ENCODE measurements at places on chromosomes 7 and 10.
A peak's percentile ranks its signal among the peaks of the same experiment; 100 is the strongest.

- DNase-seq: no peak
Observed at GRCh38 chr7:36366005-36366717, 23.5 kb upstream of the ANLN start.

GRCh38 chr7:70838292-70838907 lies 293.5 kb upstream of the GALNT17 start:
- DNase-seq: no peak

GRCh38 chr7:66925255-66925654 lies 4.2 kb downstream of the TMEM248 start:
- DNase-seq: no peak

- DNase-seq: no peak
Observed at GRCh38 chr7:20575736-20576135, 39.7 kb upstream of the ABCB5 start.

DNA sequence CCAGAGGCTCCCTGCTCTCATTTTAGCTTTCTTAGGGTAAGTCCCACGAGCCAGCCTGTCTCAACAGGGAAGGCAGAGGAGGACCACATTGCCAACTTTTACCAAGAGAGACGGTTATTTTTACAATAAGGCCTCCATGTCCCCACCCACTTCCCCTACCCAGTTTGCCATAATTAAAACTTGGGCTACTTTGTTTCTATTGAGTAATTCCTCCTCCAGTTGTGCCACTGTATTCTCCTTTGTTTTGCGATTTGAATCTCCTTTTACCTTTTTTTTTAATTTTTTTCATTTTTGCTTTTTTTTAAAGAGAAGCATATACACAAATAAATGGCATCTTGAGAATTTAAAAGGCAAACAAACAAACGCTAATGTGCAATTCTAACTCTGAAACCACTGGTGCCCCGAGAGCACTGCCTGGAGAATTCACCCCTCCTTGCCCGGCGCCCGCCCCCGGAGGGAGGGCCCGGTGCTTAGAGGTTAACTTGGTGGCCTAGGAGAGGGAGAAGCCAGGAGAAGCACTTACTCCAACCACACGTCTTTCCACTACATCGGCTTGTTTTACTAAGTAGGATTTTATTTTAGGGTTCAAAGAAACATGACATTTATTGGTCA lies 282.3 kb downstream of the USP6NL start:
- peak; percentile 11 for DNase-seq

DNA sequence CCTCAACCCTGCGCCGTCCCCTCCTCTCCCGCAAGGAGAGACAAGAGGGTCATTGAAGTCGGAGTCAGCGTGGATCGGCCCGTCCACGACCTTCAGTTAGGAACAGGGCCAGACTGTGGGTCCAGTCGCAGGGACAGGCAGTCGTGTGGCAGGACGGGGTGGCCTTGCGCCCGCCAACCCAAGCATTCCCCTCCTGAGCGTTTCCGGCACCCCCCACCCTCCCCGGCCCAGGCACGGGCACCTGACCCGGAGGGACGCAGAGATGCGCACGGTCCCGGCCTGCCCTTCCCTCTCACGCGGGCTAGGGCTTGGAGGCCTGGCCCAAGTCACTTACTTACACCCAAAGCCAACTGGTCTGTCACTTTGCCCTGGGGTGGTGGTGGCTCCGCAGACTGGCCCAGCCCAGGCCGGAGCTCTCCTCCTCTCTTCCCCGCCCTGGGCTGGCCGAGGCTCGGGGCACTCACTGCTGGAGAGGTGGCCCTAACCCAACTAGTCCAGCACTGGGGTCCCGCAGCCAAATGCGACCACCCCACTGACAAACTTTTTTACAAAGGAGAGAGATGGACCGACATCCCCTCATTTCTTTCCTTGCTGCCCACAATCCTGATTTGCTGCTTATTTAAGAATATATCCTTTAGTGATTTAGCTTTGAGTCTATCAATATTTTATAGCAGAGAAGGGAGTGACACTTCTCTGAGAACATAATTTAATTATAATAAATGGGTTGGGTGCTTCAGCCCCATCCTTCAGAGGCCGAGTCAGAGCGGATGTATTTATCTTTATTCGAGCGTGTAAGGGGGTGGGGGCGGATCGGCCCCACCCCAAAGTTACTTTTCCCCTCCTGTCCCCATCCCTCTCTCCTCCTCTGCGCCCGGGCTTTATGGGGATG lies 1.2 kb upstream of the UNCX start:
- no peak for DNase-seq

DNA sequence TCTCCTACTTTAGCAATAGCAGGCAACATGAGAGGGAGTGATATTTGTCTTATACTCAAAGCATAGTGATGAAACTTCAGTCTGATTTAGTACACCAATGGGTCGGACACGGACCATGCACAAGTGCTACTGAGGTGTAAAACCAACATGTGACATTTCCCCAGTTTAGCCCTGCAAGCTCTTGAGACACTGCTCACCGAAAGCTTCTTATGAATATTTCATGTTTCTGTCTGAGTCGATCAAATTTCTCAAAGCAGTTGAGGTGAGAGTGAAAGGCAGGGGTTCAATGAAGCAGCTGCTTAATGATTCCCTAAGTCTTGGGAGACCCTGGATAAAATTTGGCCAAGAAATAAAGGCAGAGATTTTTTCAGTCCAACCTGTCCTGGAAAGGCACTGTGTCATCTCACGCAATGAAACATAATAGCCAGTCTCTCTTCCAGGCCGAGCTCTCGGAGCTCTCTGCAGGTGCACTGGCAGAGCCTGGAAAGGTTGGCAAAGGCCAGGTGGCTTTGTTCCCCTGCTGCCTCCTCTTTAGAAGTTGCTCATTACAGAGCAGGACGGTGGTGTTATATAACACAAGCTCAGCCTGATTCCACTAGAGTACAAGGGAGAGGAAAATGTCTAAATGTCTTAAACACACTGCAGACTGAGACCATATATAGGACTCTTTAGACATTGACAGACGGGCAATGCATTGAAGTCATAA lies 33.9 kb upstream of the XPNPEP1 start:
- no peak for DNase-seq

GRCh38 chr10:1938317-1938716 lies 201.0 kb upstream of the ADARB2 start:
- DNase-seq: no peak

GRCh38 chr10:116155191-116155590 lies 117.8 kb downstream of the GFRA1 start:
- no peak for DNase-seq

DNA sequence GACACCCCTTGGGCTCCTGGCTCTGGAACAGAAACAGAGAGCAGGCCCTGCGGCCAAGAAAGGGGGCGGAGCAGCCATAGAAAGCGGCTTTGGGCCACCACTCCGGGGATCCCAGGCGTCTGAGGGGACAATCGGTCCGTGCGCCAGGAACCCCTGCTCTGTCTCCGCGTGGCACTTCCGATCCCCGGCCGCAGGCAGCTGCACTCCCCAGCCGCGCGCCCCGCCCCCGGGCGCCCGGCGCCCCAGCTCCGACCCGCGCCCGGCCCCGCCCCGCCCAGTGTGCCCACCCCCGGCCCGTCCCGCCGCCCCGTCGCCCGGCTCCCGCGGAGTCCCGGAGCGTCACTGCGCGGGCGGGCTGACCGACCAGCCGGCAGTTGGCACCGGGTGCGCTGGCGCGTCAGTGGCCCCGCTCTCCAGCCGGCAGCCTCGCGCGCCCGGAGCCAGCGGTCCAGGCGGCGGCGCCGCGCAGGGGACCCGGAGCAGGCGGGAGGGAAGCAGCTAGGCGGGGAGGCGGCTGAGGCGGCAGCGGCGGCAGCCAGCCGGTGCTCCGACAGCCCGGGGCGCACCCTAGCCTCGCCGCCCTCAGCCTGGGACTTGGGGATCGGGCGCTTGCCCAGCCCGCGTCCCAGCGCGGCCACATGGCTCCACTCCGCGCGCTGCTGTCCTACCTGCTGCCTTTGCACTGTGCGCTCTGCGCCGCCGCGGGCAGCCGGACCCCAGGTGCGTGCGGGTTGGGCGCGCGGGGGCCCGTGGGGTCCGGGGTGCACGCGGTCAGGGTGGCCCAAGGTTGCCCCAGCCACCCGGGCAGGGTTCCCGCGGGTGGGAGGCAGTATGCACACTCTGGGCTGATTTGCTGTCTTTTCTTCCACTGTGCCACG lies at the start of gene ADAMTS14:
Gene ADAMTS14 (plus strand): TSS at position 342 of the 878 bp plus-strand sequence. CDS start 297 bp downstream, at position 639.
- peak; percentile 65 for DNase-seq

DNA sequence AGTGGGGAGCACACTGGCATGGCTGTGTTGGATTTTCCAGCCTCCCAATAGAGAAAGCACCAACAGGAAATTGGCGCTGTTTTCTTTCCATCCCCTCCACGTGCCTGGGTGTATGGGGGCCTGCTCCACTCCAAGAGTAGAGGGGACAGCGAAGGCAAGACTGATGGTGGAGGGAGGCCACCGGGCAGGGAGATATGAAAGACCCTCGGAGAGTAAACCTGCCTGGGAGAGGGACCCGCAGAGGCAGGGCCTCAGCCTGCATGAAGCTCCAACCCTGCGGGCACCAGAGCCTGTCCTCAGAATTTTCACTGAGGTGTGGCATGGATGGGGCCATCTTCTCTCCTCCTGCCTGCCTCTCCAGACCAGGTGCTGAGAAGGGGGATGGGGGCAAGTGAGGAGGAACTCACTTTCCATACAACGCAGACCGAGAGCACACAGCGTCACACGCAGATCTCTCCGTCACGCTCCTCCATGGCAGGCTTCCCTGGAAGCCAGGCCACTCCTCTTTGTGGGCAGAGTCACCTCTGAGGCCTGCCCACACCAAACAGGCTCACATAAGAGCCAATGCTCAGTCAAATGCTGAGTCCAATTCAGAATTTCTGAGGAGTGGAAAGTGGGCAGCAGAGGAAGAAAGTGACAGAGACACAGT lies 18.8 kb downstream of the ANXA11 start:
- no peak for DNase-seq

DNA sequence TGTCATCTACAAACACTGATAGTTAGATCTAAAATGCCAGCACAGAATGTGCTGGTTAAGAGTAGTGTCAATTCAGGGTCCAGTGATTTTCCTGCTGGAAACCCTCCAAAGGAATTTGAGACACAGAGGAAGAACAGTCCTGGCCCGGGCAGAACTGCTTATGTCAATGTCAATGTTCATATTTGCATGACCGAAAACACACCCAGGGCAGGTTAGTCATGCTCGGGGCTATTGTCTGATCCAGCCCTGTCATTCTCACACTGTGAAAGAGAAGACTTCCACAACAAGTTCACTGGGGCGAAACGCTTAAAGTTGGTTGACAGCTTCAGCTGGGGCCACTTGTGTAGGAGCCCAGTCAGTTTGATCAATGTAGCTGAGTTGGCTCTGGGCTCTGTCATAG lies 139.3 kb downstream of the C1GALT1 start:
- no peak for DNase-seq

DNA sequence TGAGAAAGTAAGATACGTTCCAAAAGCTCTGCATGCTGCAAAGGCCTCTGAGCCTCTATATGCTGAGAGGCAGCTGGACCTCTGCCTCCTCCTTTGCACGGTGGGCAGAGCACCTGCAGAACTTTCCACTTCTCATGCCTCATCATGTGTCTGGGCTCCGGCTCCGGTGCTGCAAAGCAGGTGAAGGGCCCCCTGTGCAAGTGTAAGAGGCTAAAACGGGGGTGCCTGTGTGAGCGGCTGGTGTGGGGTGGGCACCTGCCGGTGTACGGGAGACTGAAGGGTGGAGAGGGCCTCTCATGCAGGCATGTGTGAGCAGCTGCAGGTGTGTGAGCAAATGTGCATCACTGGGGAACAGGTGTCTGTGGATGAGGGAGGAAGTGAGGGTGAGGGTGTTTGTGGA lies 121.0 kb downstream of the KCNMA1 start:
- DNase-seq: no peak

GRCh38 chr7:14685167-14685566 lies 217.4 kb downstream of the DGKB start:
- DNase-seq: no peak

GRCh38 chr7:153473185-153473584 lies 579.0 kb upstream of the DPP6 start:
- no peak for DNase-seq

GRCh38 chr10:73954737-73955136 lies 43.2 kb upstream of the VCL start:
- no peak for DNase-seq

GRCh38 chr7:49483142-49483541 lies 290.3 kb upstream of the VWC2 start:
- no peak for DNase-seq

GRCh38 chr10:62745581-62745980 lies 58.9 kb upstream of the ADO start:
- DNase-seq: no peak

GRCh38 chr10:5453749-5454489 lies 41.6 kb downstream of the NET1 start:
- DNase-seq: no peak

GRCh38 chr10:63899673-63900300 lies 378.6 kb downstream of the REEP3 start:
- DNase-seq: no peak

- DNase-seq: peak; percentile 34
Observed at GRCh38 chr7:70696201-70696754, 435.7 kb upstream of the GALNT17 start.

DNA sequence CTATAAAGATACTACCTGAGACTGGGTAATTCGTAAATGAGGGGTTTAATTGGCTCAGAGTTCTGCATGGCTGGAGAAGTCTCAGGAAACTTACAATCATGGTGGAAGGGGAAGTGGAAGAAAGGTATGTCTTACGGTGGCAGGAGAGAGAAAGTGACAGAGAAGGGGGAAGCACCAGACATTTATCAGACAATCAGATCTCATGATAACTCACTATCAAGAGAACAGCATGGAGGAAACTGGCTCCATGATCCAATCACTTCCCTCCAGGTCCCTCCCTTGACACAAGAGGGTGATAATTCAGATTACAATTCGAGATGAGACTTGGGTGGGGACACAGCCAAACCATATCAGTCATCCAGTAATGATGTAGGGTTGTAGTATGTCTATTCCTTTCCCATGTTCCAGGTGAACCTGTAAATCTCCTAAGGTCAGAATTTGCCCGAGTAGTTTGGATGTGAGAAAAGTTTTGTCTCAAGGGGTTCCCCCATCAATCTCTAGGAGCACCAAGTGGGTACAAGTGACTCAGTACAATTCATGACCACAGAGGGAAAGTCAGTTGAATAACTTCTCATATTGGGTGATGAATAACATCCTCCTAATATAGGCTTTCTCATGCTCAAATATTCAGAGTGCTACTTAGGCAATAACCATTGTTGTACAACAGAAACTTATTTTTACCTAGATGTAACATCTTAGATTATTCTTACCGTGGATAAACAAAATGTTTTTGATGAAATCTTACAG lies 39.7 kb upstream of the MTPN start:
- no peak for DNase-seq

- no peak for DNase-seq
Observed at GRCh38 chr10:30917067-30917466, 114.6 kb downstream of the ZNF438 start.

GRCh38 chr10:23399701-23400144 lies 39.2 kb upstream of the OTUD1 start:
- DNase-seq: no peak

DNA sequence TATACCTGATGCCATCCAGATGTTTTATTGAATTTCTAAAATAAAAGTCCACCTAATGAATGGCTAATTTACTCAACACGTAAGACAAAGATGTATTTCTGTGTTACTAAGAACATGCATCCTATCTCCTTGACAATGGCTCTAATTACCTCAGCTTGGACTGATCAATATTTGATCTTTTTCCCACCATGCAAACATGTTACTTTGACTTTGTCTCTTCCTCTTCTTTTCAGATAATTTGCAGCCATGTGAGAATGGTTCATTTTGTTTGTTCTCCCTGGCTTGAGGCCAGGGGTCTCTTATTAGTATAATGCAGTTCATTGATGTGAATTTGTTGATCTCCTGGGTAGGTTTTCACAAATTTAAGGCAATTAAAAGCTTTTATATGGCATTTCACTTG lies 302.1 kb downstream of the ADK start:
- no peak for DNase-seq

- no peak for DNase-seq
Observed at GRCh38 chr7:157401567-157402387, 65.0 kb downstream of the DNAJB6 start.
